ENCODE measurements at places on chromosomes 3 and 15. TPM values are rescaled to one million over a fixed set of nuclear protein-coding genes. Genes with fewer than 3 reads are reported as not detected.

IRAK2 gene
- total RNA-seq = 5.9 TPM

ARL14 gene
- total RNA-seq = not detected

CPB1 gene
- not detected for total RNA-seq

GPR171 gene
- total RNA-seq = not detected

ARPC4 gene
- total RNA-seq = 310 TPM

UNC13C gene
- total RNA-seq = 0.06 TPM

TRH gene
- total RNA-seq = not detected

IL17RB gene
- total RNA-seq = not detected

MEX3B gene
- total RNA-seq = 7.2 TPM

FETUB gene
- total RNA-seq = not detected

ITIH1 gene
- not detected for total RNA-seq

C2CD4B gene
- not detected for total RNA-seq

DHX36 gene
- 33.0 TPM for total RNA-seq

VWA5B2 gene
- total RNA-seq = not detected

VGLL3 gene
- total RNA-seq = 41.0 TPM

GRM2 gene
- total RNA-seq = 0.06 TPM

PIGZ gene
- 2.4 TPM for total RNA-seq

EFCAB12 gene
- total RNA-seq = 0.06 TPM

CPLX3 gene
- total RNA-seq = not detected

MYZAP gene
- total RNA-seq = not detected

GOLGA6L4 gene
- total RNA-seq = 0.69 TPM

CYP11A1 gene
- total RNA-seq = not detected

ITIH4 gene
- 0.63 TPM for total RNA-seq

DNAH1 gene
- 2.1 TPM for total RNA-seq

ALS2CL gene
- total RNA-seq = 0.96 TPM

C3orf85 gene
- not detected for total RNA-seq

PLA2G4B gene
- total RNA-seq = 1.2 TPM

CLDN11 gene
- not detected for total RNA-seq

TXNRD3 gene
- total RNA-seq = 9.9 TPM

CCR1 gene
- 0.19 TPM for total RNA-seq

DHX30 gene
- total RNA-seq = 96.3 TPM

LRRN1 gene
- not detected for total RNA-seq

ZNF502 gene
- total RNA-seq = 4.3 TPM

RNU5B-1 gene
- total RNA-seq = not detected

WDR93 gene
- total RNA-seq = not detected

MESP2 gene
- 0.45 TPM for total RNA-seq

RTP4 gene
- total RNA-seq = not detected

CHRM5 gene
- total RNA-seq = 0.06 TPM

SLC27A2 gene
- not detected for total RNA-seq

LIPH gene
- not detected for total RNA-seq

GOLGA6L2 gene
- total RNA-seq = not detected

ADAMTS9 gene
- total RNA-seq = 0.13 TPM

All from LHCN-M2 (cell line).